Coronary artery (tissue), 2 donors: ENCODE measurements at places on chromosomes 5 and 9.

GRCh38 chr5:125750147-125750860, 672.9 kb upstream of the GRAMD2B start:
- no peak for DNase-seq

- DNase-seq: no peak
Measured at GRCh38 chr9:87890837-87891236, 8.2 kb downstream of the SPATA31E1 start.

GRCh38 chr5:75384218-75384617, 47.2 kb downstream of the HMGCR start:
- no peak for DNase-seq

DNA sequence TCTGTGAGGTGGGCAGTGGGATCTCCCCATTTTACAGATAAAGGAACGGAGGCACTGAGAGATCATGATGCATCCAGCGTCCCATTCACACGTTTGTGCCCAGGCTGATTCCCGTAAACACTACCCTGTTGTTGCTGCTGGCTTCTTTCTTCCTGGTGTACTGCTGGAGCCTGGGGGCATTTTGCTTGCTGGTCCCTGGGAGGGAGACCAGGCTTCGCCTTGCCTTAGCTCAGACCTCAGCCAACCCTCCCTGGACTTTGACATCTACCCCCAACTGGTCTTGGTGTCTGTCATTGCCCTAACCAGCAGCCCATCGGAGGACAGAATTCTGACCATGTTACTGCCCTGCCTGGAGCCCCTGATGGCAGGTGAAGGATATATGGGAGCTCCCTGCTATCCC, 82.4 kb downstream of the ZNF618 start:
- DNase-seq: peak; percentile 56

DNA sequence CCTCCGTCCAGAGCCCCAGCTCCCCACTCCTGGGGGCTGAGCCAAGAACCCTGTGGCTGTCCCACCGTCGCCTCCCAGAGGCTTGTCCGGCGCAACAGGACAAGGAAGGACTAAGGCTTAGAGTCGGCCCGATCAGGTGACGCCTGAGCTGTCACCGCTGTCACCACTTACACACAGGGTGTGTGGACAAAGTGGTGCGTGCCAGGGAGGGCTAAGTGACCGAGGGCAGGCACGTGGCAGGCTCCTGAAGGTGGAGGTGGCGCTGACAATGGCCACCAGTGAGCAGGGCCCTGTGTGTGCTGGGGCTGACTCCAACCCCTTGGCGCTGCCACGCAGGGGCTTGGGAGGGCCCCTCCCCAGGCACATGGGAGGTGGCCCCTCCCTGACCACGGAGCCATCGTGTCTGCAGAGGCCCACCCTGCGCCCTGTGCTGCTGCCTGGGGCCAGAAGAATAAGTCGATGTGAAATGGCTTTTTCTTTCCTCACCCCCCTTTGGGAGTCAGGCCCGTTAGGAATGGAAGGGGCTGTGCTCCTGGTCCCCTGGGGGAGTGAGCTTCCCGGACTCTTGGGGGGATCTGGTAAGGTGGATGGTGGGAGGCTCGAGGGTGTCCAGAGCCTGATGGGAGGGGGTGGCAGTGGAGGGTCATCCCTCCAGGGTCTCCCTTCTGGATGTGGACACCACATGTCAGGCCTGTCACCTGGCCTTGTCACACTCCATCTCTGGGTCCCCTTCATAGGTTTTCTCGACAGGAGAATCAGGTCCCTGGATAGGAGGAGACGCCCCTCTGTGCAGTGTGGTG, 2.6 kb upstream of the GPSM1 start:
- no peak for DNase-seq

- no peak for DNase-seq
Measured at GRCh38 chr5:32144378-32145207, 29.5 kb downstream of the GOLPH3 start.

DNA sequence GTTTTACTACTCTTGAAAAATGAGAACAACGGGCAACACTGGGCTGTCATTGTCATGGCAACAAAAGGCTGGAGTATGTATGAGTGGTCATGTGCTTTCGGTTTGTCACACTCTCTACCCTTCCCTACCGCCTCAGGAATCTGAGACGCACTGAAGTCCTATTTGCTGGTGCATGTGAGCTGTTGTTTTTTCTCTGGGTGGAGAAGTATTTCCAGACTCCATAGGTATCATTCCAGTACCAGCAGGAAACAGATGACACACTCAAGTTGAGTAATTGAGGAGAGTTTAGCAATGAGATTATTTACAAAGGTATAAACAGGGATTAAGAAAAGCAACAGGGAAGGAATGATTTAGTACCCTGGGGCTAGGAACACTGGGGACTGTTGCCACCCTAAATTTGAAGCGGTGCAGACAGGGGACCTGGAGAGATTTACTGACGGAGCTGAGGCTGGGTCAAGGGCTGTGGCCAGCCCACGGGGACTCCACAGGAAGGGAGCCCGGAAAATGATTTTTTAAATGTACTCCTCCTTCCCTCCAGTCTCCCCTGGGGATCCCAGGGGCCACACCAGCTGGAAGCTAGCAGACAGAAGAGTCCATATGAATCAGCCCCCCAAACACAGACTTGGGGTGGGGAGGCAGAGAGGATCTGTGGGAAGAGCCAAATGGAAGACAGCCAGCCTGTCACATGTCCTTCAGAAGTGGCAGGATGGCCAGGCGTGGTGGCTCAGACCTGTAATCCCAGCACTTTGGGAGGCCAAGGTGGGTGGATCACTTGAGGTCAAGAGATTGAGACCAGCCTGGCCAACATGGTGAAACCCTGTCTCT, 13.2 kb upstream of the ZBTB43 start:
- DNase-seq: no peak

- DNase-seq: no peak
Measured at GRCh38 chr5:172681421-172681820, 40.4 kb downstream of the NEURL1B start.

DNA sequence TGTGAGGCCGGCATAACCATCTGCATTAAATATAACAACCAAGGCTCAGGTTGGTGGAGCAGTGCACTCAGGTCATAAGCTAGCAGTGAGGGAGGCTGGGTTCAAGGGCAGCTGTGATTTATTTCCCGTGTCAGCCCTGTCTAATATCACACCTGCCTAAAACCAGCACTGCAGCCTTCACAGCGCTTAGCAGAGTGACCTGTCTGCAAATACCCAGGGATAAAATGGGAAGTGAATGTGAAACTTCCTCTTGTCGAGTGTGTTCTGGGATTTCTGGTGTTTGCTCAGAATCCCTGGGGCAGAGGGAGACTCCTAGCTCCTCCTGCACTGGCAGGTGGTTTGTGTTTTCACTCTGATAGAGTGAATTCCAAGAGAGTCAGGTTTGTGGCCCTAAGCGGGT, 57.5 kb downstream of the ZNF510 start:
- no peak for DNase-seq
